ENCODE measurements at places on chromosomes 3 and 15. TPM values are rescaled to one million over a fixed set of nuclear protein-coding genes. Genes with fewer than 3 reads are reported as not detected.

- no peak for DNase-seq
Observed at GRCh38 chr3:142929109-142929508, 34.4 kb downstream of the PAQR9 start.

DNA sequence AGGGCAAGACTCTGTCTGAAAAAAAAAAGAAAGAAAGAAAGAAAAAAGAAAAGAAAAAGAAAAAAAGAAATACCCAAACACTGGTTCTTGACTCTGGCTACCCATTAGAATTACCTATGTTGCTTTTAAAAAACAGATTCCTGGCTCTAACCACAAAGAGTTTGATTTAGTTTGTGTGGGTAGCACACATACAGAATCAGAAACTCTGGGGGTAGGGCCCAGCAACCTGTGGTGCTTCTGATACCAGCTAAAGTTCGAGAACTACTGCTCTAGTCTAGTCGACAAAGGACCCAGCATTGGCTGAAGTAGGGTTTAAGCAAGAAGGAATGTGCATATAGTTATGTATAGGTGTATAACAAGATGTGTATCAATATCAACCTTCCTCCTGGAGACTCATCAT is 392.7 kb downstream of the EFHB start:
- DNase-seq: no peak

GRCh38 chr3:112761062-112761638 is 85.5 kb downstream of the CD200R1L start:
- no peak for DNase-seq

DNA sequence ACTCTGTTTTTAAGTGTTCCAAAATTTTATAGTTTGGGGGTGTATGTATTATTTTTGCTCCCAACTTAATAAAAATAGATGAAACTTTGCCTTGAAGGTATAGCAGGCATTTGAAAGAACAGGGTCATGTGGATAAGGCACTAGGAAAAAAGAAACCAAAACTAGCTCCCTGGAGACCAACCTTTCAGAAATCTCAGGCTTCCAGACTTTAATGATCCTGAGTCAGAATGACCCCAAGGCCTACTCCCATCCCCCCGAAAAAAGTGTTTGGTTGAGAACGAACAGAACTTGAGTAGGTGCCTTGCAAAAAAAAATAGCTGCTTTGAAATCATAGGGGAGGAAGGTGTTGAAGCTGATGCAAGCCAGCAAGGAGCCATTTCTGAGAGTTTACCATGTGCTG is 309.5 kb downstream of the THSD4 start:
- no peak for DNase-seq

The ESYT3 gene
- total RNA-seq: 0.14 TPM

The MOBP gene
- total RNA-seq: not detected

All from activated naive CD4-positive, alpha-beta T cell treated with anti-CD3 and anti-CD28 coated beads, Interleukin-2, amount 50 U/mL, for 72 hours (primary cell).